ENCODE measurements at places on chromosomes 12 and 14.

- no peak for DNase-seq
These were observed 668 bp downstream of the MRPS35 start for GRCh38 chr12:27711317-27711682.

DNA sequence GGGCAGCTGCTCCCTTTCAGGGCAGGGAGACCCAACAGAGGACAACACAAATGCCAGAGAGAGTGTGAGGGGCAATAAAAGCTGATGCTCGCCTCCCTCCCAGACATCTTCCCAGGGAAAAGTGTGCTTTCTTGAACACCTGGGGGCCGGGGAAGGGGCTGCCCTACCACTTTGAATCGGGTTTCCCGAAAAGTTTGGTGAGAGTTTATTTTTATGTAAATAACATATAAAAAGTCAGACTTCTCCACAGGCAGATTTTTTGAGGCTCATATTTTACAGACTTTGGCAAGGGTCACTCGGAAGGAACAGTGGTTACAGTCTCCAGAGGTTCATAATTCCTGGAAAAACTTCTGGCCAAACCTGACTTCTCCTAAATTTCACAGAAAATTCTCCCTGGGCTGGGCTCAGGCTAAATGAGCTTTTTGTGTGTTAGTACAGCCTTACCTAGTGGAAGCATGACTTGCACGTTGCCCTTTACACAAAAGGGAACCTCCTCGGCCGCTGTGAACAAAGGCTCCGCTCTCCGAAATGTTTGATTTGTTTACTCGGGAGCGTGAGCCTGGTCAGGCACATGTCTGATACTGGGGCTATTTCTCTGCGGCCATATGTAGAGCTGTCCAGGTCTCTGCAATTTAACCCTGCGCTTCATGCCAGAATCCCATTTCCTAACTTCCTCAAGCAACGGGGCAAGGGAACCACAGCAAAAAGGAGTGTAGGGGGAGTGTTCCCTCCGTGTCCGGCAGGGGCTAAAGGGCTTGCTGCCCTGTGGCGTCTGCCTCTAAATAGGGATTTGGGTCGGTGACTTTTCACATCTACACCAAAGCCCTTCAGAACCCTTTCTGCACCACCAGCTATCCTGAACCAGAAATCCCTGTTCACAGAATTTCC is 3.4 kb downstream of the RTL1 start:
- no peak for DNase-seq

- no peak for DNase-seq
These were observed 19.4 kb downstream of the GPR19 start for GRCh38 chr12:12676605-12677004.

GRCh38 chr12:6548556-6548955 is 7.3 kb downstream of the IFFO1 start:
- no peak for DNase-seq

DNA sequence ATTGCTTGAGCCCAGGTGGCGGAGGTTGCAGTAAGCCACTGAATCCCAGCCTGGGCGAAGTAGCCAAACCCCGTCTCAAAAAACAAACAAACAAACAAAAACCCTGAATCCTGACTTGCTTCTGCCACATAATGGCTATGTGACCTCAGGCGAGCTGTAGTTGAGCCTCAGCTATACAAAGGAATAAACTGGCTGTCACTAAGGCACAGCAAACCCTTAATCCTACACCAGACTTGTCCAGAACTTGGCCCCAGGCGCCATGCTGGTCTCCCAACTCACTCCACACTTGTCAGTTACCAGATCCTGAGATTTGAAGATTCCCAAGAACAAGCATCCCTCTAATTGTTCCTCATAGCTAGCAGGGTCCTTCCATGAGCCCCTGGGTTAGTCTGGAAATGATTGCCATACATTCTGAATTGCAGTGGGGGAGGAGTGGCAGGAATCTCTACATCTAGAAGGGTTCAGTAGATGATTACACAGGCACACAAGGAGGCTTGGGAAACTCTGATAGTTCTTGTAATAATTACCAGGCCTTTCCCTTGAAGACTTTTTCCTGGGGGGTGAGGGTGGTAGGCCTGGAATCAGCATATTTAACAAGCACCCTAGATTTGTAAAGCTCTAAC is 9.9 kb downstream of the MAP3K12 start:
- no peak for DNase-seq

GRCh38 chr12:459050-459429 is 699 bp upstream of the B4GALNT3 start:
- DNase-seq, result no peak

DNA sequence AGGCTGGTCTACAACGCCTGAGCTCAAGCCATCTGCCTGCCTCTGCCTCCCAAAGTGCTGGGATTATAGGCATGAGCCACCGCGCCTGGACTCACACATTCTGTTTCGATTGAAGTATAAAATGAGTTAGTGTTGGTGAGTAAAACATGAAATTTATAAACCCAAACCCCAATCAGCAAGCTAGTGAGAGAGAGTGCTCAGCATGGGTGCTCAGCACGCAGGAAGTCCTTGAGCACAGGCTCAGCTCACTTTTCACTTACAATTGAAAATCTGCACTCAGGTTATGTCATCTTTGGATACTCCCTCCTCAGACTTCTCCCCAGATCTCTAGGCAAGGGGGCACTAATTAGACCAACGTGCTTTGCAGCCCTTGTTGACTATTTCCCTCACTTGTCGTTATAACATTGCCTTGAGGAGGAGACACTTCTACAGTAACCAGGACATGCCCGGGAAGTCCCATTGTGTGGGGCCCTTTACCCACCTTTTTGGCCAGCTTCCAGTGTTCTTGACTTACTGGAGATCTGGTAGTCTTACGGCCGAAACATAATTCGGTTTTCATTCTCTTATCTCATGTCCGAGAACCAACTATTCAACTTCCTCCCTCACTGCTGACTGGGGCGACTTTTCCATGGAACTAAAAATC is 68.5 kb upstream of the AMN1 start:
- no peak for DNase-seq

DNA sequence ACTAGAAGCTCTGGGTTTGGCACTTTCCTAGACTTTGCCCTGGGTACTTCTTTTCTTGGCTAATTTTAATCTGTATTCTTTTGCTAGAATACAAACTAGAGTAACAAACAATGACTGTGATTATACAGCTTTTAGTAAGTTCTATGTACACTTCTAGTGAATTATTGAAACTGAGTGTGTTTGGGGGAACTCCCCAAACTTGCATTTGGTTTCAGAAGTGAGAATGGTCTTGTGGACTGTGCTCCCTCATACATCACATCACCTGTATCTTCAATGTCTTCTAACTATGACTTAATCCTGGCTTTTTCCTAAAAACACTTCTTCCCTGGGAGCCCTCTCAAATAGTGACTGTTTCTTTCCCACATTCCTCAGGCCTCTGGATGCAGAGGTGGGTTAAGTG is 23.6 kb upstream of the SSTR1 start:
- no peak for DNase-seq

GRCh38 chr12:7058163-7058845 is 2.2 kb upstream of the C1S start:
- no peak for DNase-seq

DNA sequence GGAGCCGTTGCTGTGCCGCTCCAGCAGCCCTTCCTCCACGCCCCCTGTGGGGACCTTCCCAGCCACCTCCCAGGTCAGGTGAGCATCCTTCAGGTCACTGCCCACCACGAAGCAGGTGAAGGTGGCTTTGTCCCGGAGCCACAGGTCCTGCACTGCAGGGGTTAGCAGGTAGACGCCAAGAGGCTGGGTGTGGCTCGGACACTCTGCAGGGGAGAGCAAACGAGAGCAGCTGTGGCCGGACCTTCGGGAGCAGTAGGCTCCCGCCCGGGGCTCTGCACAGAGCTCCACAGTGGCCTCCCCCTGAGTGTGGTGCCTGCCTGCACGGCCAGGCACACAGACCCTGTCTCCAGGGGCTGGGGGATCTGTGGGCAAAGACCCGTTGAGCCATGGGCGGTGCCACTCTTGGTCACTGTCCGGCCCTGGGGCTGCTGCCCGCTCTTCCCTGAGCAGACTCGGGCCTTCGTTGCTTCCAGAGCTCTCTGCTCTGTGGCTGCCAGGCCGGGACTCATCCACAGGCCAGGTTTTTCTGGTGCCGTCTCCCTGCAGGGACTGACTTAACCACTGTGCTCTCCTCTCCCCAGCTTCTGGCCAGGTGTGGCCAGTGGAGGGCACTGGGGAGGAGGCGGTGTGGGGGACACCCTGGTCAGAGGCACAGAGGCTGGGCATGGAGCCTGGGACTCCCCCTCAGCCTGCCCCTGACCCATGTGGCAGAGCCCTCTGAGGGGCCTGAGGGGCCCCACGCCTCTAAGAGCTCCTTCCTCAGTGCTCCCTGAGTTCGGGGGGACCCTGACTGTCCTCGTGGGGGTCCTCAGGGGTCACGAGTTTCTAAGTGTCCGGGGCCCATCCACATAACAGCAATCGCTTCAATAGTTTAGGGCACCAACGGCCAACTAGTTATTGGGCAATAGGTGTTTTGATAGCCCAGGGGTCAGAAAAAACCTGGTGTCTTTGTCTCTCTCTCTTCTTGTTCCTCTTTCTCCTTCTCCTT is 314.9 kb downstream of the TMEM121 start:
- no peak for DNase-seq

GRCh38 chr12:129520739-129521138 is 383.1 kb downstream of the TMEM132D start:
- DNase-seq, result no peak

GRCh38 chr14:96978525-96979272 is 181.5 kb downstream of the VRK1 start:
- DNase-seq, result no peak

GRCh38 chr12:102593134-102593533 is 112.8 kb upstream of the IGF1 start:
- DNase-seq, result no peak

DNA sequence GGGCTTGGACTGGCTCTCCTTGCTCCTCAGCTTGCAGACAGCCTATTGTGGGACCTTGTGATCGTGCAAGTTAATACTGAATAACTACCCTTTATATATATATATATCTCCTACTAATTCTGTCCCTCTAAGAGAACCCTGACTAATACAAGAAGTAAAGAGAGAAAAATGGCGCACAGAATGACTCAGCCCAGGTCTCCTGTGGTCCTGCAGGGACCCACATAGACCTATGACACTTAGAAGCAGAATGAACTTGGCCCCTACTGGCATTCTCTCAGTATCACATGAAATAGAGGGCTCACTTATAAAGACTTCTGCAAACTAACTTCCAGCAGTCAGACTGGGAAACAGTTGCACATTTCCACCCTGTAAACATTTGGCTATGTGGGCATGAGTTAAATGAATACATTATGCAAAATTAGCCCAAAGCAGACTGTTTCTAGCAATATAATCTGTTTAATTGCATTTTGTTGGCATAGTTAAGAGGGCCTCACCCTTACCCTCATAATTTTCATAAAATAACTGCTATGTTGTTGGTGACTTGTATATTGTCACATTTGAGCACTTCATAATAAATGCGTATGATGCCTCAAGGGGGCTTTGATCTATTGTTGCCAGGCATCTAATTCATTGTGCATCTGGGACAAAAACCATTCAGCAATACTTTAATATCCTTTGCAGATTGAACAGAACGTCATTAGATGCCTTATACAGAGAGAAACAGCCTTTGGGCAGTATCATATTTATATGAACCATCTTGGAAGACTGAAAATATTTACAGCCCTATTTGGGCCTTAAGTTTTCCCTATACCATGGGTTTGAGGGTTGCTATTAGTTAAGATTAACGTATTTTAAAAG is 349.7 kb upstream of the DIO2 start:
- no peak for DNase-seq

- no peak for DNase-seq
These were observed 13.9 kb upstream of the KRT86 start for GRCh38 chr12:52260361-52261207.

- DNase-seq, result no peak
These were observed 27.5 kb downstream of the GNS start for GRCh38 chr12:64731683-64732082.

- no peak for DNase-seq
These were observed 1.1 kb downstream of the SMIM10L1 start for GRCh38 chr12:11171969-11172675.

DNA sequence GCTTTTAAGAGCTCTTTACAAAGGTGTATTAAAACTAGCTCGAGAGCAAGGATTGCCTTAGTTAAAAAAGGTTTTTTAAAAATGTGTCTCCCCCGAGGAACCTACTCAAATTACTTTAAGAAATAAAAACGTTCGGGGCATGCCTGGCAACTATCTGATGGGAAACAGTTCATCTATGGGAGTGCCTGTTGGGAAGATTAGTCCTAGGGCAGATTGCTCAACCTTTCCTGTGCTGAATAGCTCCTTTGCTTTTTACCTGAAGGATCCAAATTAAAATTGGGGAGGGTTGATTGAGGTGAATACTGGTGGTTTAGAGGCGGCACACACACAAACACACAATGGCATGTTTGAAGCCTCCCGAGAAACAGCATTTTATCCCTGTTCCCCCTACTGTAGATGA is 541.4 kb upstream of the ATP2B1 start:
- no peak for DNase-seq

DNA sequence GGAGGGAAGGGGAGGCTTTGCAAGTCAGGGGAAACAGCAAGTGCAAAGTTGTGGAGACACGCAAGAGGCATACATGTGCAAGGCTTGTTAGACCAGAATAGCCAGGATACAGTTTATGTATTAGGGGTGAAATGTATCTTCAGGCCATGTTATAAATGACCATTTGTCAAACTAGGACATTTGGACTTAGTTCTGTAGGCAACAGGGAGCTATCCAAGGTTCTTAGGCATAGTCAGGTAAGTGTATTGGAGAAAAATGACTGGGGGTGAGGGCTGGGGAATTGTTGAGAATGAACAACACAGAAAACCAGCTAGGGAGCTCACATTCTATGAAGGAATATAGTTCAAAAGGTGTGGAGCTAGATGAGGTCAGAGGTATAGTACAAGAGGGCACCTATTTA is 42.5 kb downstream of the TPH2 start:
- DNase-seq, result no peak

- no peak for DNase-seq
These were observed 61.5 kb downstream of the DHRS2 start for GRCh38 chr14:23697680-23698079.

GRCh38 chr14:31487886-31488285 is at the start of gene GPR33:
GPR33 (minus strand) TSS chr14:31488039; CDS start chr14:31483965, 4,074 bp downstream.
- DNase-seq, result no peak

- no peak for DNase-seq
These were observed 212.3 kb downstream of the PPFIA2 start for GRCh38 chr12:81546811-81547210.

GRCh38 chr14:103330536-103330935 is 3.5 kb upstream of the EIF5 start:
- no peak for DNase-seq

GRCh38 chr12:21665816-21666215 is 8.2 kb upstream of the LDHB start:
- DNase-seq, result no peak

DNA sequence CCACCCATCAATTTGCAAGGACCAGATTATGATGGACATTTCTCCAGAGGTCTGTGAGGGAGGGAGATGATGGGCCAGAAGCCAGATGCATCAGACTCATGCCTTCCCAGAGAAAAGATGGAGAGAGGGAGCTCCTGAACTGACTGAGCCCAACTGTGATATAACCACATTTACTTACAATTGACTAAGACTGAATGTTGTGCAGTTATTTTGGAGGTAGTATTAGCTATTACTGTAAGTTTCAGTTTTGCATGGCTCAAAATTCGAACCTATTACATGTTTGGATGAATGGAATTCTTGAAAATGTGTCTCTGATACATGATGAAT is 211.1 kb upstream of the SFSWAP start:
- DNase-seq, result no peak

All from stimulated activated CD4-positive, alpha-beta T cell treated with anti-CD3 and anti-CD28 coated beads, Interleukin-12 subunit alpha, Interleukin-12 subunit beta, amount 100 ng/mL, for 48 hours (primary cell).